Endothelial cell of umbilical vein (primary cell): ENCODE measurements at places on chromosomes 12 and 14.

GRCh38 chr14:65226824-65227604, 124.7 kb upstream of the MAX start:
- no peak overlapping the region for H3K4me3 ChIP-seq
- H3K27me3 ChIP-seq: no peaks in the 10 kb centered on the region
- peaks cover 21% of the 10 kb centered on the region for H3K4me1 ChIP-seq
- H3K36me3 ChIP-seq: no peaks in the 10 kb centered on the region

DNA sequence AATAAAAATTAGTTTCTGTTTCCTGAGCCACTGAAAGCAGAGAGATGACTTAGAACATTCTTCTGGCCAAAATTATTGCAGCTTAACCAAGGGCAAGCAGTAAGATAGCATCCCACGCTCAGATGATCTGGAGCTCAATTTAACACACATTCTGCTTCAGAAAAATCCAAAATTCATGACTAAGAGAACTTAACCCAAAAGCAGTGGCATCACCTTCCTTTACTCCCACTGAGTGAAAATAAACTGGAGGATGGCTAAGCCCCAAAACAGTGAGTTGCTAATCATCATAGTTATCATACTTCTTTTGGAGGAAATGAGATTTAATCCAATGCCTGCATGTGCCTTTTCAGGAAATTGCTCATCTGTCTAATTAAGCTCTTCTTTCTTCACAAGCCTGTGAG, 195.4 kb downstream of the DUSP6 start:
- peak; percentile 72 for DNase-seq
- no peak overlapping the region for H3K4me3 ChIP-seq
- H3K27ac ChIP-seq: peak overlapping the region; percentile 82
- no peaks in the 10 kb centered on the region for H3K27me3 ChIP-seq
- H3K4me1 ChIP-seq: peaks cover 46% of the 10 kb centered on the region

DNA sequence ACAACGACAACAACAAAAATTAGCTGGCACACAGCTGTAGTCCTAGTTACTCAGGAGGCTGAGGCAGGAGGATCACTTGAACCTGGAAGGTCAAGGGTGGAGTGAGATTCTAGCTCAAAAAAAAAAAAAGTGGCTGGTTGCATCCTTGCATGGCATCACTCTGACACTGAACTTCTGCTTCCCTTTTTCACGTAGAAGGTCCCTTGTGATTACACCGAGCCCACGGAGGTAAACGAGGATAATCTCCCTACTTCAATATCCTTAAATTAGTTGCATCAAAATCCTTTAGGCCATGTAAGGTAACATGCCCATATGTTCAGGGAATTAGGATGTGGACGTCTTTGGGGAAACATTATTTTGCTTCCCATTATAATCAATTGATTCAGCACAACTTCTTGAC, 4.0 kb upstream of the PPP4R4 start:
- H3K4me3 ChIP-seq: no peak overlapping the region
- H3K4me1 ChIP-seq: peaks cover 3% of the 10 kb centered on the region
- no peak for DNase-seq
- peaks cover 7% of the 10 kb centered on the region for H3K27me3 ChIP-seq
- no peaks in the 10 kb centered on the region for H3K36me3 ChIP-seq
- no peak overlapping the region for H3K27ac ChIP-seq

GRCh38 chr14:93999573-93999972, 2.5 kb downstream of the CCDC197 start:
- no peaks in the 10 kb centered on the region for H3K27me3 ChIP-seq
- H3K4me1 ChIP-seq: no peaks in the 10 kb centered on the region
- no peak for DNase-seq
- H3K27ac ChIP-seq: no peak overlapping the region
- no peak overlapping the region for H3K4me3 ChIP-seq

DNA sequence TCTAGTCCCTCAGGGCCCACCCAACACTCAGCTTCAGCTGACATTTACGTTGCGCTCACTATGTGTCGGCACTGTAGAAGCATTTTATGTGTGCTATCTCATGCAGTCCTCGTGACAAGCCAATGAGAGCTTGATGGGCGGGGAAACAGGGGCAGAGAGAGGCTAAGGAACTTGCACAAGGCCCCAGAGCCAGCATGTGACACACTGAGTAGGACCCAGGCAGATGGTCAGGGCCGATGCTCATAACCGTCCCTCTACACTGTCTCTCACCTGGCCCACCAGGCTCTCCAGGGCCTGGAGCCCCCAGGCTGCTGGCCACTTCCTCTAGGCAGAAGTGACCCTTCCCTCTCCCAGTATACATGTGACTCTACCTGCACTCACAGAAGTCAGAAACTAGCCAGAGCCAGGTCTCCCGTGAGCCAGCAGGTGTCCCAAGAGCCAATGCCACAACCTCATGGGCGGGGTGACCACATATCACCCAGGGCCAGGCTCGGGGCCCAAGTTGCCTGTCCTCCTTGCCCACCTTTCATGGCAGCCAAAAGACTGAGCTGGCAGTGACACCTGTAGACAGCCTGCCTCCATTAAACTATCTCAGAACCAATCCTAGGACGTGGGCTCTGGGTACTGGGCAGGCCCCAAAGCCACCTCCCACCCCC, 38.3 kb downstream of the TTC7B start:
- DNase-seq: no peak
- no peak overlapping the region for H3K27ac ChIP-seq
- no peaks in the 10 kb centered on the region for H3K36me3 ChIP-seq
- no peak overlapping the region for H3K4me3 ChIP-seq
- no peaks in the 10 kb centered on the region for H3K4me1 ChIP-seq

- no peak overlapping the region for H3K4me3 ChIP-seq
- peak; percentile 90 for DNase-seq
- peak overlapping the region; percentile 82 for H3K27ac ChIP-seq
- peaks cover 46% of the 10 kb centered on the region for H3K4me1 ChIP-seq
Measured at GRCh38 chr14:20799892-20800544, 2.6 kb downstream of the RNASE1 start.

DNA sequence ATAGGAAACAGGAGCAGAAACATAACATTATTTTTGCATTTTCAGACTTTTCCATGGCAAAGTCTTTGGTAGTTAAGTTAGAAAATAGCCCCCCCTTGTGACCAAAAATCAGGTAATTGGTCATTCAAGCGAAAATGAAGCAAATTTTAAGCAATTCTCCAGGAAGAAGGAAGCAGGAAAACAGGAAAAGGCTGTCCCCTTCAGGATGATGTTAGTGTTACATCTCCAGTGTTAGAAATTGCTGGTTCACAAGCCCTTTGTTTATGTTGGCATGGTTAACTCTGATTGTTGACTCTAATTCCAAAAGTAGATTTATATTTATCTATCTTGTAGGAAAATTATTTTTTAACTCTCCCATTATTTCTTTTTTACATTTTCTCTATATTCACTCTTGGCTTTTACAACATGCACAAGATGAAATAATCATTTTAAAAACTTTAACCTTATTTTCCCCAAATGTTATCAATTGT, 18.8 kb upstream of the GAS2L3 start:
- no peak overlapping the region for H3K4me3 ChIP-seq
- H3K27ac ChIP-seq: no peak overlapping the region
- peaks cover 3% of the 10 kb centered on the region for H3K4me1 ChIP-seq
- DNase-seq: peak; percentile 96
- H3K36me3 ChIP-seq: no peaks in the 10 kb centered on the region

DNA sequence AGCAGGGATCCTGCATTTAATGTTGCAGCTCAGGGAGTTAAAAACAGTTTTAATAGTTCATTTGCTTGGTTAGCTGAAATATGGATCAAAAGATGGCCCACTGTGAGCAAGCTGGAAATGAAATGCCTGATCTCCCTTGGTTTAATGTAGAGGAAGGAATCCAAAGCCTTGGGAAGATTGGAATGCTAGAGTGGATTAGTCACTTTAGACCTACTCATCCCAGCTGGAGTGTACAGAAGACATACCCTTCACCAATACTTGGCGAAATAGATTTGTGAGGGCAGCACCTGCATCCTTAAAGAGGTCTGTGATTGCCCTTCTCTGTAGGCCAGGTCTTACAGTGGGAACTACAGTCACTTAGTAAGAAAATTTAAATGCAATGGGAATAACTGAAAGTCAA, 58.0 kb upstream of the KRAS start:
- H3K4me1 ChIP-seq: no peaks in the 10 kb centered on the region
- no peaks in the 10 kb centered on the region for H3K36me3 ChIP-seq
- no peak overlapping the region for H3K27ac ChIP-seq
- DNase-seq: no peak

- no peaks in the 10 kb centered on the region for H3K4me1 ChIP-seq
- H3K27ac ChIP-seq: no peak overlapping the region
- DNase-seq: no peak
- no peak overlapping the region for H3K4me3 ChIP-seq
- H3K36me3 ChIP-seq: no peaks in the 10 kb centered on the region
- no peaks in the 10 kb centered on the region for H3K27me3 ChIP-seq
Measured at GRCh38 chr14:81311141-81311540, 89.0 kb downstream of the STON2 start.

- H3K4me1 ChIP-seq: no peaks in the 10 kb centered on the region
- H3K4me3 ChIP-seq: no peak overlapping the region
- H3K27me3 ChIP-seq: no peaks in the 10 kb centered on the region
- no peak for DNase-seq
Measured at GRCh38 chr12:89918172-89918846, 209.7 kb upstream of the ATP2B1 start.

DNA sequence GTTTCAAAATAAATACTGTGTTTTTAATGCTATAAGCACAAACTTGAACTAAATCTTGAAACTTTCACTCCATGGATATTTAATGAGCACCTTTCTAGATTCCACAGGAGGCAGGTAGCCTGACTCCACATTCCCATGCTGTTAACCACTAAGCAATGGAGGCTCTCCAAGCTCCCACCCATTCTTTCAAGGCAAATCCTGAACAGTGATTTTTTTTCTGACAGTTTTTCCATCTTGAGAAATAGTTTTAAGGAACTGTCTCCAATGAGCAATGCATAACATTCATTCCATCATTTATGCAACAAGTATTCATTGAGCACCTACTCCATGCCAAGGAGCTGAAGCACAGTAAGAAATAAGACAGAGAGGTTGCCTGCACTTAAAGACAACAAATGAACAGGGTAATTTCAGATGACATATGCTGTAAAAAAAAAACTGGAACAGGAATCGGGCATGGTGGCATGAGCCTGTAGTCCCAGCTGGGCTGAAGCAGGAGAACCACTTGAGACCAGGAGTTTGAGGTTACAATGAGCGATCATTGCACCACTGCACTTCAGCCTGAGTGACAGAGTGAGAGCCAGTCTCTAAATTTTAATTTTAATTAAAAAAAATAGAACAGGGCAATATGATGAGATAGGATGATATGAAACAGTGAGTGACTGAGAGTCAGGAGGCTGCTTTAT, 102.3 kb upstream of the CPSF6 start:
- H3K27ac ChIP-seq: no peak overlapping the region
- no peaks in the 10 kb centered on the region for H3K4me1 ChIP-seq
- H3K36me3 ChIP-seq: no peaks in the 10 kb centered on the region
- no peak for DNase-seq
- no peak overlapping the region for H3K4me3 ChIP-seq
- H3K27me3 ChIP-seq: no peaks in the 10 kb centered on the region
